ENCODE measurements at places on chromosomes 2 and 18. TPM values are rescaled to one million over a fixed set of nuclear protein-coding genes. Genes with fewer than 3 reads are reported as not detected.

- no peak overlapping the region for H3K27ac ChIP-seq
- DNase-seq = no peak
- H3K4me1 ChIP-seq = no peaks in the 10 kb centered on the region
- H3K4me3 ChIP-seq = no peak overlapping the region
- peaks cover 2% of the 10 kb centered on the region for H3K27me3 ChIP-seq
Observed at GRCh38 chr2:223994562-223995162, 37.4 kb downstream of the MRPL44 start.

GRCh38 chr2:104846786-104847585 is 6.9 kb upstream of the POU3F3 start:
- H3K36me3 ChIP-seq = no peaks in the 10 kb centered on the region
- H3K27me3 ChIP-seq = peaks cover 66% of the 10 kb centered on the region
- H3K4me1 ChIP-seq = peaks cover 10% of the 10 kb centered on the region
- no peak overlapping the region for H3K4me3 ChIP-seq
- DNase-seq = no peak

DNA sequence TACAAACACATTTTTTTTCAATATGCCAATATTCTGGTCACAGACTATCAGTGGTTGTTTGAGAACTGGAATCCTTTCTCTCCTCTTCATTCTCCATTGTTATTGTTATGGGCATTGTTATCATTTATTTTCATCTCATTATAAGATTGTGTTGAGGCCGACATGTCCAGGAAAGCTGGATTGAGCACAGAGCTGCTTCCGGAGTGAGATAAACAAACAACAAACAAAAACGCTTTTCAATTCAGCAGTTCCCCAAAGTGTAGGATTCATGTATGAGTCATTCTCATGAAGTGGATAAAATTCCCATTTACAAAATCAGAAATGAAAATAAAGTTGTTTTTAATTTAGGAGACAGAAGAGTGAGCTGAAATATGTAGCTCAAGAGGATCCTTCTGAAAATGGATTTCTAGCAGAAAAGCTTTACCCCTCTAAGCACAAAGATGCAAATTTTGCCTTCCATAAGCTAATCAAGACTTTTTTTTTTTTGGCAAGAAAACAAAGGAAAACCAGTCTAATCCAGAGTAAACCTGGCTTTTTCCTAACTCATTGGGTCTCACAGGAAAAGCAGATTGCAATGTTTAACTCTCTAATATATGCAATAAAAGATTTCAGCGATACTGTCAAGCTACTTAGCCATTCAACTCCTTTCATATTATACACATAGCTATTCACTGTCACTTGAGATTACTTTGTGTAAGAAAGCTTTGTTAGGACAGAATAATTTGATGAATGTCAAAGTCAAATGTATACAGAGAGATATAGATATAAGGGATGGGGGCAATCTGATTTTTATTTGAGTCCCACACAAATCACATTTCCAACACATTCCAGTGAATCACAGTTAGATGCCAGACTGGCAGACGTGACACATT is 1441.7 kb upstream of the CELF4 start:
- no peaks in the 10 kb centered on the region for H3K4me1 ChIP-seq
- no peaks in the 10 kb centered on the region for H3K27me3 ChIP-seq
- no peak overlapping the region for H3K4me3 ChIP-seq
- no peak for DNase-seq
- H3K27ac ChIP-seq = no peak overlapping the region

GRCh38 chr2:153939124-153939796 is 67.5 kb downstream of the GALNT13 start:
- H3K36me3 ChIP-seq = no peaks in the 10 kb centered on the region
- no peak overlapping the region for H3K4me3 ChIP-seq
- H3K4me1 ChIP-seq = no peaks in the 10 kb centered on the region
- DNase-seq = no peak

DNA sequence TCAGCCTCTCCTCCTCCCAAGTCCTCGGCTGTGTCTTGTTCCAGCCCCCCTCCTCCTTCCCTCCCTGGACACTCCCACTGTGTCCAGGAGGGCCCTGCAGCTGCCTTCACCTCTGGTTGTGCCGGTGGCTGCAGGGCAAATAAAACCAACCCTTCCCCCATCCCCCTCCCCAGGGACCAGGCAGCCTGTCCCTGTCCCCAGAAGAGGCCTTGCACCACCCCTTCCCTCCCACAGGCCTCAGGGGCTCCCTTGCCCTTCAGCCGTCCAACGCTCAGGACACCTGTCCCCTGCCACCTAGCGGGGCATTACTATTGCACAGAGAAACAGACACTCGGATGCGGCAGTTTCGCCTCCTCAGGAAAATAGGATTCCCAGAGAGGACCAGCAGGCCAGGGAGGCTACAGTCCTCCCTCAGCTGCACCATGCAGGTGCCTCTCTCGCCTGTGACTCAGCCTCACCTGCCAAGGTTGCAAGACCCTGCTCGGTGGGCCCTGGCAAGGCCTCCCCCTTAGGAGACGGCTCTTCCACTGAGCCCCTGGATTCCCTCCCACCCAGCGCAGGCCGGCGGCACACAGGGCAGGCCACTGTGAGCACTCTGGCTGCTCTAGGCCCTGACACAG is 5.5 kb upstream of the GPC1 start:
- H3K4me1 ChIP-seq = peaks cover 9% of the 10 kb centered on the region
- DNase-seq = no peak
- no peak overlapping the region for H3K27ac ChIP-seq
- no peaks in the 10 kb centered on the region for H3K27me3 ChIP-seq
- no peaks in the 10 kb centered on the region for H3K36me3 ChIP-seq

The MAP4K3 gene
- total RNA-seq = 27.0 TPM

The ARHGAP25 gene
- 103 TPM for total RNA-seq

The DLGAP1 gene
- 1.8 TPM for total RNA-seq

The DHRS9 gene
- not detected for total RNA-seq

The UCN gene
- total RNA-seq = 3.8 TPM

Data from T-cell (primary cell).